CD4-positive, alpha-beta T cell (primary cell): ENCODE measurements at places on chromosomes 5 and 9.
A peak's percentile ranks its signal among the peaks of the same experiment; 100 is the strongest.

GRCh38 chr9:70995511-70995910 is 125.9 kb downstream of the TRPM3 start:
- no peak for DNase-seq

- DNase-seq: no peak
Measured at GRCh38 chr5:170551076-170551475, 47.3 kb downstream of the KCNIP1 start.

DNA sequence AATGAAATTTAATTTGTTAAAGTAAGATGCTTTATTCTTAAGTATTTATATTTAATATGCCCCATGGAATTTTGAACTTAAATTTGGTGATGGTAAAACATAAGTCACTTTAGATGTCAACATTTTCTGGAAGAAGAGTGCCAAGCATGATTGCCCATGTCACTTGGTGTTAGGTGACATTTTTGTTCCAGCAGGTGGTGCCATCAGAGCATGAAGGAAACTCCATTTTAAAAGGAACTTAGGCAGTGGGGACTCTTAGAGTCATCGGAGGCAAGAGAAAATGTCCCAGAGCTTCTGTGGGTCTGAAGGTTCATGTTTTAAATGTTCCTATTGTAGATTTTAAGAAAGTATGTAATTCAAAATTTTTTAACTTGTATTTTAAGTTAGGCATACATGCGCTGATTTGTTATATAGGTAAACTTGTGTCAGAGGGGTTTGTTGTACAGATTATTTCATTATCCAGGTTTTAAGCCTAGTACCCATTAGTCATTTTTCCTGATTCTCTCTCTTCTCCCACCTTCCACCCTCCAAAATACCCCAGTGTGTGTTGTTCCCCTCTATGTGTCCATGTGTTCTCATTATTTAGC is 789.3 kb downstream of the SEMA5A start:
- DNase-seq: no peak

GRCh38 chr5:134273642-134274395 is 47.9 kb upstream of the PPP2CA start:
- no peak for DNase-seq

GRCh38 chr5:130605234-130605633 is 559.8 kb downstream of the HINT1 start:
- no peak for DNase-seq

GRCh38 chr5:32973646-32974045 is 262.5 kb downstream of the NPR3 start:
- no peak for DNase-seq

- DNase-seq: no peak
Measured at GRCh38 chr9:99197124-99197630, 24.6 kb downstream of the ALG2 start.

DNA sequence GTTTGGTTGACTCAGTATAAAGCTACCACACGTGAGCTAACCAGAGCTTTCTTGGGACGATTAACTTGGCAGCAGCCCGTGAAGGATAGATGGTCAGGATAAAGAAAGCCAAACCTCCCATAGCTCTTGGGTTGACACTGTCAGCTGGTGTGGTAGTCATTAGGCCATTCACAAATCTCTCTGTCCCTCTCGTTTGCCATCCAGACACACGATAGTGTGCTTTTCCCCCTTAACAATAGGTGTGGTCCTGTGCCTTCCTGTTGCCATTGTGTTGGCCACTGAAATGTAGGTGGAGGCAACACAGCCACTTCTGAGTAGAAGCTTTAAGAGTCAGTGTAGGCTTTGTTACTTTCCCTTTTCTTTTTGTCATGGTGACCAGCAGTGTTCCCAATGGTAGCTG is 11.7 kb downstream of the OR13J1 start:
- DNase-seq: no peak

GRCh38 chr5:11918463-11919045 is 14.3 kb upstream of the CTNND2 start:
- DNase-seq: no peak

GRCh38 chr9:35793461-35793860 is 2.1 kb downstream of the NPR2 start:
- no peak for DNase-seq

DNA sequence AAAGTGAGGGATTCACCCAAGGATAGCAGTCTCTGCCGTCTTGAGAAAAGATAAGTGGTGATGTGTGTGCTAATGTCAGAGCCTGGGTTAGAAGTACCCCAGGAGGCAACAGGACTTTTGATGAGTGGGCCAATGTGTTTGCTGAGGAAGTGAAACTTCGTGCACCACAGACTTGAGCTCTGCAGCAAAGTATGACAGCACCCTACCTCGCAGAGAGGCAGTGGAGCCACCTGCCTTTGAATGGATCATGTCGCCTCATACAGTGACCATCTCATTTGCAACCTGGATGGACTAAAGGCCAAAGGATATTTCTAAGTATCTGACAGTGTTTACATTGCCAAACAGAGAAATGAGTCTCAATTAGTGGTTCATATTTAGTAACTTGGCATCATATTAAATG is 593.9 kb upstream of the GRAMD2B start:
- DNase-seq: no peak

GRCh38 chr5:108315829-108316228 is 66.1 kb downstream of the FBXL17 start:
- DNase-seq: no peak

- peak; percentile 11 for DNase-seq
Measured at GRCh38 chr9:135478829-135479468, 633 bp upstream of the PPP1R26 start.

GRCh38 chr9:3656224-3656623 is 130.4 kb upstream of the RFX3 start:
- no peak for DNase-seq

GRCh38 chr9:116688806-116689485 is 1.8 kb downstream of the TRIM32 start:
- no peak for DNase-seq

DNA sequence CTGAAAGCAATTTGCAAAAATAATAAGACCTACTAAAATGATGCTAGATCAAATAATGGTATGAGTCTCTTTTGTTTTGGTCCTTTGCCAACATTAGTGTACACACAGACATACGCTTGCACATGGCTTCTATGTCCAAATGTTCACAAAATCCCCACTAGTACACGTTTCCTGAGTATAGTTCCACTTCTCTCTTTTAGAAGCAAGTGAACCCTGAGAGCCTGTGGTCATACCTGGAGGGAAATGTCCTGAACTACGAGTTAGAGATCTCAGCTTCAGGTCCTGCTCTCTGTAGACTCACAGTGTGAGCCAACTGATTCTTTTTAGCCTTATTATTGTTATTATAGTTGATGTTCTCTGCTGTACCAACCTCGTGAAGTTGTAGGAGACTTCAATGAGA is 47.3 kb upstream of the ACTBL2 start:
- no peak for DNase-seq

DNA sequence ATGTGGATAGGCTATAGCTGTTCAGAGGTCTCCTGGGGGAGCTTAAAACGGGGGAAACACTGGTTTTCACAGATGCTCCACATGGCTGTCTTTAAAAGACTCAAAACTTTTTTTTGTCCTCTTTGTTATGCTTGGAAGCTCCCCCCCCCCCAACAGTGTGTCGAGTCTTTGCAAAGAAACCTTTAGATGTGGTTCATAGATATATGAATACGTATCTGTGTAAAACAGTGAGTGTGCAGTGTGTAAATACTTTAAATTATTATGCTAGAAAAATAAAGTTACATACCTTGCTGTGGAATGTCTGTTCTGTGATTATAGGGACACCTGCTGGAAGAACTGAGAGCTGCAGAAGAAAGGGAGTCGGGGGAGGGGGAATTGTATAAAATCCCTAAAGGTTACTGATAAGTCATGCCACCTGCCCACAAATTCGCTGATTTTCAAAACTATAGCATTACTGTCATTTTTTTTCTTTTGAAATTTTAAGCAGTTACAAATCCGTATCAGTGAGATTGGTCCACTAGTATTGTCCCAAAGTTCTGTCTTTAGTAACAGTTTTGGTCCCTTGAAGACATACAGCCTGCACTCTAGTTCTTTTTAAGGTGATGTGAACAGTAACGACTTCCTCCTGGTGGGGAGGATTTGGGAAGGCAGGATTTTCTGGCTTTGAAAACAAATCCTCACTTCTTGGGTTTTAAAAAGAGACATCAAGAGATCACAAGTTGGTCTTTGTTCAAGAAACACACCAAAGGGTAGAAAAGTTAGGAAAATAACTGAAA is 22.9 kb downstream of the RGMB start:
- DNase-seq: peak; percentile 45

DNA sequence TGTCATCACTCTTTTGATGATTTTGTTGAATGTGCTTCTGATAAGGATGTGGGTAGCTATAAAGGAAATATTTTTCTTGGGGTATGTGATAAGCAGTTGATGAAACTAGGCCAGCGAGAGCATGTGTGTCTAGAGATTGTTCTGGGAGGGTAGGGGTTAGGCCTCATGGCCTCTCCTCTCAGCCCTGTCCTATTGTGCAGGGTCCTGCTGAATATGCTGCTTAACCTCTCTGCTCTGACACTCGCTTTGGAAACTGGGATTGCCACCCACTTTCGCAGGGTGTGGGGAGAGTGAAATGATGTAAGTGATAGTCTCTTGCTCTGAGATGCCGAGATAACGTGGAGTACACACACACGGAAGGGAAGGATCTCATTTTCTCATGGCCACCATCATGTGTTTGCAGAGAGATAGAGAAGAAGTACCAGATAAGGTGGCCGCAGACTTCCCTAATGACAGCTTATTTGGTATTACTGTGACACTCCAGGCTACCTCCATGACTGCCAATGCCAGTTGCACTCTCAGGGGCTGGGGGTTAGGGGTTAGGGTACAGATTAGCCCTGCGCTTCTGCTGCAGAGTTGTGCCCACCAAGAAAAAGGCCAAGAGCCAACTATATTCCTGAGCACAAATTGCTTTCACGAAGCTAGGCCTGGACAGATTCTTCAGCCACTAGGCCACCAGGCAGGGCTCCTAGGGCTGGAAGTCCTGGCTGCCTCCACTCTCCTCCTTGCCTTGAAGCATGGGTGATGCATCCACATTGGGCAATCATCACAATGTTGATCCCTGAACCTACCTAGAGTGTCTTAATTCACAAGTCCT is 25.2 kb upstream of the TNFAIP8 start:
- peak; percentile 85 for DNase-seq

- no peak for DNase-seq
Measured at GRCh38 chr5:74885170-74885569, 19.0 kb upstream of the FAM169A start.

GRCh38 chr9:129849901-129850300 is 14.6 kb downstream of the USP20 start:
- no peak for DNase-seq

DNA sequence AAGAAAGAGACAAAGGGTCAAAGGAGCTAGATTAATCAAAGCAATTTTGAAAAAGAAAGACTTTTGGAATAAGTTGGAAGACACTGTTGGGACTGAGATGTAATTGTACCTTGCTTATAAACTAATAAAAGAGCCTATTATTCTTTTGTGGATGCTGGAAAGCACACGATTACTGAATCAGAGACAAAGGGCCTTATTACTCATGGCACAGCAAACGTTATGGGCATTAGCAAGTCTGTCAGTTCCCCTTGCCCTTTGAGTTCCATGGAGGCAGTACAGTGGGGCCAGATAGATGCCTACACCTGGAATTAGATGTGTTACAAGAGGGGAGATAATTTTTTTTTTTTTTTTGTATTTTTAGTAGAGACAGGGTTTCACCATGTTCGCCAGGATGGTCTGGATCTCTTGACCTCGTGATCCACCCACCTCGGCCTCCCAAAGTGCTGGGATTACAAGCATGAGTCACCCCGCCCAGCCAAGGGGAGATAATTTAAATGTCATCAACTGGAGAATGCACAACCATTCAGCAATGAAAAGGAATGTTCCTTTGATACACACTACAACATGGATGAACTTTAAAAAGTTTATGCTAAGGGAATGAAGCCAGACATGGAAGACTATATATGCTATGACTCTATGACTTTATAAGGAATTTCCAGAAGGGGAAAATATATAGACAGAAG is 128.9 kb downstream of the STARD4 start:
- no peak for DNase-seq
